ENCODE measurements at places on chromosomes 12 and 14. TPM values are rescaled to one million over a fixed set of nuclear protein-coding genes. Genes with fewer than 3 reads are reported as not detected.
A peak's percentile ranks its signal among the peaks of the same experiment; 100 is the strongest.

Gene CLEC6A
- not detected for total RNA-seq

Gene RITA1
- total RNA-seq, result 15.5 TPM

Gene ERH
- total RNA-seq, result 205 TPM

Gene PDE3A
- total RNA-seq, result 27.9 TPM

Gene MGAT4C
- total RNA-seq, result 0.02 TPM

Gene IL26
- 2.5 TPM for total RNA-seq

Gene KERA
- not detected for total RNA-seq

Gene MUCL1
- total RNA-seq, result not detected

Gene C12orf50
- total RNA-seq, result not detected

Gene ZBTB1
- total RNA-seq, result 49.3 TPM

Gene MYF6
- total RNA-seq, result not detected

Gene MYO1H
- total RNA-seq, result not detected

DNA sequence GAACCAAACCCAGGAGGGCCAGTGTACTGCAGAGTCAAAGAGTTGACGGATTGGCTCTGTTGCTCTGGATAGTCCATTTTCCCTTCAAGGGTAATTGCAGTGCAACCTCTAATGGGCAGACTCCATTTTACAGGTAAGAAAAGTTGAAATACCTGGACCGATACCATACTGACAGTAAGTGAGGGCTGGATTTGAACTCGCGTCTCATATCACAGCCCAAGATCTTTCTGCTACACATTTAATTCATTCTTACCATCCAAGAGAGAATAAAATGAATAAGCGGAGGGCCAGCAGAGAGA, 356 bp upstream of the ZC3H14 start:
- no peaks in the 10 kb centered on the region for H3K27me3 ChIP-seq
- no peak for DNase-seq
- no peaks in the 10 kb centered on the region for H3K36me3 ChIP-seq
- no peak overlapping the region for H3K27ac ChIP-seq
- H3K4me1 ChIP-seq, result peaks cover 25% of the 10 kb centered on the region

DNA sequence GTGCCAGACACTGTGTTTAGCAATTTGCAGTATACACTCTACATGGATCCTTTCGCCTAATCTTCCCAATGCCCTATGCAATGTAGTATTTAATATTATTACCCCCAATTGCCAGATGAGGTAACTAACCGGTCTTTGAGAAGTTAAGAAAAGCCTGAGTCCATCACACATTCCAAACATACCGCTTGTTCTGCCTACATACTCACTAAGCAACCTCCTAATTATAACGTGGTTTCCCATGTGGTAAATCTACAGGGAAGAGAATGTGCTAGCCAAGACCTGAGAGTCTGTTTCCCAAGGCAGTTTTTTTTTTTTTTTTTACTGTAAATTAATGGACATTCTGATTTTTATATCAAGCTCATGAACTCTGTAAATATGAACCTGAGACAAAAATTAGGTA, 37.2 kb downstream of the ATP2B1 start:
- H3K27me3 ChIP-seq, result no peaks in the 10 kb centered on the region
- no peak for DNase-seq
- peak overlapping the region; percentile 74 for H3K27ac ChIP-seq
- peaks cover 69% of the 10 kb centered on the region for H3K4me1 ChIP-seq
- H3K36me3 ChIP-seq, result peaks cover 3% of the 10 kb centered on the region
- no peak overlapping the region for H3K4me3 ChIP-seq

- H3K4me1 ChIP-seq, result peaks cover 76% of the 10 kb centered on the region
- no peaks in the 10 kb centered on the region for H3K27me3 ChIP-seq
- no peak overlapping the region for H3K4me3 ChIP-seq
- H3K36me3 ChIP-seq, result peaks cover 26% of the 10 kb centered on the region
- H3K27ac ChIP-seq, result peak overlapping the region; percentile 96
These were observed 45.5 kb downstream of the GIT2 start for GRCh38 chr12:109950625-109951024.

GRCh38 chr14:104366931-104367865, 212.4 kb upstream of the C14orf180 start:
- H3K27me3 ChIP-seq, result peaks cover 17% of the 10 kb centered on the region
- no peaks in the 10 kb centered on the region for H3K36me3 ChIP-seq
- H3K4me1 ChIP-seq, result no peaks in the 10 kb centered on the region

DNA sequence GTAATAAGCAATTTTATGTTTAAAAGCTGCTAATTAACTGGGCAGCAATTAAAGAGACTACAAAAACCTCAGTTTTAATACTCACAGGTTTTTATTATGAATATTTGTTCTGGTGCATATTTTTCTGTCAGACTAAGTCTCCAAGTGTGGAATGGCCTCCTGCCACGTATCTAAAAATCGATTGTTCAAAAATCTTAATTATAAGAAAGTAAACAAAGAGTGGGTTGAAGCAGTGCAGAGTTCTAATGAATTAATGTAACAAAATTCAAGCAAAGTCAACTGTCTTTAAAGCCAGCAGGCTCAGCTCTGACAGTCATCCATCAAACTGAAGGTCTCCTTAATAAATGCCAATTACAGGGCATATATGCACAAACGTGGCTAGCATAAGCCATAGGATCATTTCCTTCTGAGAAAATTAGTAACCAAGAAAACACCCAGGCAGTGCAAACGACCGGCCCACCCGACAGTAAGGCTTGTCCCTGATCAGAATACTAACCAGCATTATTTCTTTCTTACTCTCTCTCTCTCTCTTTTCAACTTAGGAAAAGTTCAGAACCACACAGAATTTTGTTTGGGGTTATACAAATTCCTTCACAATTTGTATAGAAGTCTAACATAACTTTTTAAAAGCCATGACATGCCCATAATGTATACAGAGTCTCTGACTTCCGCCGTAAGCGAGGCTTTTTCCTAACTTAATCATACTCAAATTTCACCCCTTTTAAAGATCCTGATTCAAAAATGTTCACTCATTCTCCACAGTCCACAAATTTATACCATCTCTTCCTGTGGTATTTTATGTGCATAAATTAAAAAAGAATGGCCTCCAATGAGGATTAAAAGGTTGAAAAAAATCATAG, 83.8 kb downstream of the SLC25A21 start:
- no peaks in the 10 kb centered on the region for H3K27me3 ChIP-seq
- no peak for DNase-seq
- H3K27ac ChIP-seq, result no peak overlapping the region
- peaks cover 5% of the 10 kb centered on the region for H3K4me1 ChIP-seq
- no peaks in the 10 kb centered on the region for H3K36me3 ChIP-seq

GRCh38 chr12:132449565-132450417, 40.2 kb upstream of the FBRSL1 start:
- H3K4me1 ChIP-seq, result peaks cover 13% of the 10 kb centered on the region
- peak; percentile 61 for DNase-seq
- H3K4me3 ChIP-seq, result no peak overlapping the region
- no peaks in the 10 kb centered on the region for H3K36me3 ChIP-seq
- H3K27me3 ChIP-seq, result peaks cover 11% of the 10 kb centered on the region

GRCh38 chr12:25896981-25897380, 61.5 kb upstream of the RASSF8 start:
- H3K36me3 ChIP-seq, result peaks cover 5% of the 10 kb centered on the region
- no peak overlapping the region for H3K27ac ChIP-seq
- peaks cover 6% of the 10 kb centered on the region for H3K27me3 ChIP-seq
- H3K4me1 ChIP-seq, result no peaks in the 10 kb centered on the region
- no peak overlapping the region for H3K4me3 ChIP-seq

DNA sequence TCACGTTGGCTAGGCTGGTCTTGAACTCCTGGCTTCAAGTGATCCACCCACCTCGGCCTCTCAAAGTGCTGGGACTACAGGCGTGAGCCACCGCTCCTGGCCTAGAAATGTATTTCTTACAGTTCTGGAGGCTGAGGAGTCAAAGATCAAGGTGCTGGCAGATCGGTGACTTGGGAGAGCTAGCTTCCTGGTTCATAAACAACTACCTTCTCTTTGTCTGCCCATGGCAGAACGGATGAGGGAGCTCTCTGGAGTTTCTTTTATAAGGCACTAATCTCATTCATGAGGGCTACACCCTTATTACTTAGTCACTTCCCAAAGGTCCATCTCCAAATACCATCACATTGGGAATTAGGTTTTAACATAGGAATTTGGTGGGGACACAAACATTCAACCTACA, 38.9 kb downstream of the SLC17A8 start:
- no peak overlapping the region for H3K4me3 ChIP-seq
- peaks cover 2% of the 10 kb centered on the region for H3K27me3 ChIP-seq
- no peak overlapping the region for H3K27ac ChIP-seq
- no peak for DNase-seq
- no peaks in the 10 kb centered on the region for H3K36me3 ChIP-seq
- peaks cover 2% of the 10 kb centered on the region for H3K4me1 ChIP-seq

GRCh38 chr12:119803381-119803791, 73.7 kb downstream of the CIT start:
- peak overlapping the region; percentile 62 for H3K27ac ChIP-seq
- H3K27me3 ChIP-seq, result no peaks in the 10 kb centered on the region
- H3K36me3 ChIP-seq, result no peaks in the 10 kb centered on the region
- peaks cover 18% of the 10 kb centered on the region for H3K4me1 ChIP-seq
- H3K4me3 ChIP-seq, result peak overlapping the region; percentile 62

DNA sequence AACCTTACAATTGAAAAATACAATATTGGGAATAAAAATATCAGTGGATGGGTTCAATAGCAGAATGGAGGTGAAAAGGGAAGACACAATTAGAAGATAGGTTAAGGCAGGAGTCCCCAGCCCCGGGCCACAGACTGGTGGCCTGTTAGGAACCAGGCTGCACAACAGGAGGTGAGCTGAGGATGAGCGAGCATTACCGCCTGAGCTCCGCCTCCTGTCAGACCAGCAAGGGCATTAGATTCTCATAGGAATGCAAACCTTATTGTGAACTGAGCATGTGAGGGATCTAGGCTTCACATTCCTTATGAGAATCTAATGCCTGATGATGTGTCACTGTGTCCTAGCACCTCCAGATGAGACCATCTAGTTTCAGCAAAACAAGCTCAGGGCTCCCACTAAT, 27.3 kb upstream of the ST8SIA1 start:
- H3K4me1 ChIP-seq, result no peaks in the 10 kb centered on the region
- no peak overlapping the region for H3K4me3 ChIP-seq
- DNase-seq, result no peak
- H3K27ac ChIP-seq, result no peak overlapping the region

GRCh38 chr12:63098851-63099250, 52.1 kb downstream of the AVPR1A start:
- DNase-seq, result no peak
- peaks cover 3% of the 10 kb centered on the region for H3K4me1 ChIP-seq
- H3K4me3 ChIP-seq, result no peak overlapping the region
- H3K36me3 ChIP-seq, result no peaks in the 10 kb centered on the region
- H3K27me3 ChIP-seq, result peaks cover 3% of the 10 kb centered on the region
- no peak overlapping the region for H3K27ac ChIP-seq

DNA sequence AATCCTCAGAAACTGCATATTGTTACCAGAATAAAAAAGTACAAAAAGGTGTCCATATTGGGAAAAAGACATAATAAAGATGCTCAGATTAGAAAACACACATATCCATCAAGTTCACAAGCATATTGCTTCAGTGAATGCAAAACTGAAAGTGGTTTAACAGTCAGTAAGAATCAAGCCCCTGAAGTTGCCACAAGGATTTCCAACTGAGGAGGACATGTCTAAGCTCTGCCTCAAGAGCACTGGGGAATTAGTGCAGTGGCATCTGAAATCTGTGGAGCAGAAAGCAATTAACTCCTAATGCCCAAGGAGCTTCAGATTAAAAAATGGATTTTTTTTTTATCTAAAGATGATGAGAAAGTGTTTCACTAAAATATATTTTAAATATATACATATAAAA, 113.2 kb downstream of the DENND5B start:
- H3K27ac ChIP-seq, result no peak overlapping the region
- no peak overlapping the region for H3K4me3 ChIP-seq
- no peaks in the 10 kb centered on the region for H3K27me3 ChIP-seq
- DNase-seq, result no peak

DNA sequence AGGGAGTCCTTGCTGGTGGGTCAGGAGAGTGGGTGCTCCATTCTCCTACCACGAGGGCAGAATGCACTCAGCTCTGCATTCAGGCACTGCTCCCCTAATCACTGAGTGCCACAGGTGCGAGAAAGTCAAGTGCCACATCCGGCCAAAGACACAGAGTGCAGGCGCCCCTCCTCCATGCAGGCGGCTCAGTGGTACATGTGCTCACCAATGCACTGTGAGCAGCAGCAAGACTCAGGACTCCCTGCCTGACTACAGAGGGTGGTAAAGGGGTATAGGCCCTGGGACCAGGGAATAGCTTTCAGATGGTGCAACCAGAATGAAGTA, 32.9 kb downstream of the ZFYVE21 start:
- H3K36me3 ChIP-seq, result peaks cover 4% of the 10 kb centered on the region
- no peak overlapping the region for H3K27ac ChIP-seq
- DNase-seq, result no peak
- H3K4me3 ChIP-seq, result no peak overlapping the region

DNA sequence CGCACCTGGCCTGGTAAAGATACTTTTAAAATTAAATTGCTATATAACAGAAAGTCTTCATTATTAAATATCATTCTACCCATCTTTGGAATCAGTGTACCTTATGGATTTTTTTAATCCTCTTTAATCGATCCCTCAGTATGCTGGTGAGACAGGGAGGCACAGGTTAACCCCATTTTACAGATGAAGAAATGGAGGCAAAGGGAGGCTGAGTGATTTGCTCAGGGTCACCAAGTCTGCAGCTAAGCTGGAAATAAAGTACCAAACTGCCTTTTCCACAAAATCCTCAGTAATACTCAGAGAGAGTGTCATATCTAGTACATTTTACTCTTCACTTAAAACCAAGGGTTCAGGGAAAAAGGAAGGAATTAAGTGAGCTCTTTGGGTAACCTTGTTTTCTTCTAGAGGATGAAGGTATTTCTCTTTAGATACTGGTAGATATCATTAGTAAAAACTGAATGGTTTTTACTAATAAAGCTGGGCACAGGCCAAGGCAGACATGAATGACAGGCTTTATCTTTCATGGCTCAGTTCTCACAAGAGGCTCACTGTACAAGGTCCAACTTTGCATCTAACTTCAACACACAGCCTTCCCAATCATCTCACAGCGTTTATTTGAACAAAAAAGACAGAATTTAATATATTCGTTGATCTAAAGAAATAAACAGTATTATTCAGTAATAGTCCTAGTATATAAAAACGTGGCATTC, 35.3 kb upstream of the TTC7B start:
- peaks cover 7% of the 10 kb centered on the region for H3K4me1 ChIP-seq
- H3K27ac ChIP-seq, result peak overlapping the region; percentile 83
- DNase-seq, result no peak

- H3K4me3 ChIP-seq, result no peak overlapping the region
- H3K36me3 ChIP-seq, result no peaks in the 10 kb centered on the region
- H3K27me3 ChIP-seq, result peaks cover 15% of the 10 kb centered on the region
- no peak for DNase-seq
- H3K4me1 ChIP-seq, result peaks cover 32% of the 10 kb centered on the region
These were observed 2.0 kb upstream of the C1QL4 start for GRCh38 chr12:49338830-49339463.
